ENCODE measurements at places on chromosomes 16 and 17.

- DNase-seq: no peak
These were observed 29.9 kb downstream of the PARN start for GRCh38 chr16:14600164-14600563.

DNA sequence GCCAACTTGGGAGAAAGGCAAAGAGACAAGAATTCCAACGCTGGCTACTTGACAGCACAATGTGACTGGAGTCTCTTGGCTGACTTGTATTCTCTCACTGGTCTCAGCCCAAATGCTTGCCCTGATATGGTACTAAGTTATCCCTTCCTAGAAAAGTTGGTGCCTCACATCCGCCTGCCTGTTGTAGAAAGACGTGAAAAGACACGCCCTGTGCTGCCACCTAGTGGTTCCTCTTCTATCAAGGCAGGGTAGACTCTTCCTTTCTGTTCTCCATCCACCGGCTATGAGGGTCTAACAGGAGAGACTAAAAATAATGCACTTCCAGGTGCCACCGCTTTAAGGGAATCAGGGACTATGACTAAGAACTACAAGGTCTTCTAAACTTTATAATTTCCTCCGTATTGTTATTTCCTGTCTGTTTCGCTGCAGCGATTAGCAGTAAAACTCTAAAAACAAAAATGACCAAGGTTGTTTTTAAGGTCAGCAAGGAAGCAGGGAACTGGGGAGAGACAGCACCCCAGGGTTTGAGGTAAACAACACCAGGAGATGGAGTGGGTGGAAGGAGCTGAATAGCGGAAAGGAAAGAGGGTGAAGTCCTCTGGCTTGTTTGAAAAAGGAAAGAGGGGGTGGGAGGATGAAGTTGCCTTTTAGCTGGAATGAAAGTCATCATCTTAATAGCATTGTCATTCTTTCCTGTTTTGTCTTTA is 109.5 kb downstream of the YPEL2 start:
- peak; percentile 80 for DNase-seq

GRCh38 chr17:41304091-41304490 is 1.4 kb upstream of the KRTAP29-1 start:
- no peak for DNase-seq

- DNase-seq: no peak
These were observed 138.5 kb downstream of the PITPNC1 start for GRCh38 chr17:67515490-67516083.

DNA sequence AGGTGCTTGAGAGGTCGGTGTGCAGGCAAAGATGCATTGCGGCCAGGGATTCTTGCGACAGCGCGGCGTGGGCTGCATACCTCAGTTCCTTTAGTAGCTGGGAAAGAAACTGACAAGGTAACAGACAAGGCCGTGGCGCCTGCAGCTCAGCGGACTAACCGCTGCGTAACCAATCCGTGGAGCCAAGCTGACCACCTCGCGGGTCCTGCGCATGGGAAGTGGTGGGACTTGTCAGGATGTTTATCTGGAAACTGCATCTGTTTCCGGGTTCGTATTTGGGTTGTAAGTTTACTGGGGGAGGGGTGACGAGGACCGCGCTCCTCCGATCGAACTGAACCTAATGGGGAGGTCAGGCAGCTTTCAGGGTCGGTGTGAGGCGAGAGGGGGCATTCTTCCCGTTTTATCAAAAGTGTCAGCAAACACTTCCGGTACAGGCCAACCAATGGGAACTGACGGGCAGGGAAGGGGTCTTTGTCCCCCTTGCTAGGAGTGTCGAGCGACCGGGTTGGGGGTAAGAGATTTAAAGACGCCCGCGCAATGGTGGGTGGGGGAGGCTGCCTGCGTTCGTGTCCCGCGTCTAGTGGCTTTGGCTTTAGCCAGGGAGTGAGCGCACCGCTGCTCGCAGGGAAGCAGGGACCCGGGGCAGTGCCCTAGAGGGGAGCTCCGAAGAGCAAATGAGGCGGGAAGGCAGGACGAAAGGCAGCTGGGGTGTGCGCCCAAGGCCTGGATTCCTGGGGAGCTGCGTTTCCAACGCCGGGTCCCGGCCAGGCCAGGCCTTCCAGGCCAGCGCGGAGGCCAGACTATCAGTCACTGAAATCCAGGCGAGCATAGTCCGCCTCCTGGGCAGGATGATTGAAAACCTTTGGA is 7.0 kb downstream of the IRX6 start:
- no peak for DNase-seq

DNA sequence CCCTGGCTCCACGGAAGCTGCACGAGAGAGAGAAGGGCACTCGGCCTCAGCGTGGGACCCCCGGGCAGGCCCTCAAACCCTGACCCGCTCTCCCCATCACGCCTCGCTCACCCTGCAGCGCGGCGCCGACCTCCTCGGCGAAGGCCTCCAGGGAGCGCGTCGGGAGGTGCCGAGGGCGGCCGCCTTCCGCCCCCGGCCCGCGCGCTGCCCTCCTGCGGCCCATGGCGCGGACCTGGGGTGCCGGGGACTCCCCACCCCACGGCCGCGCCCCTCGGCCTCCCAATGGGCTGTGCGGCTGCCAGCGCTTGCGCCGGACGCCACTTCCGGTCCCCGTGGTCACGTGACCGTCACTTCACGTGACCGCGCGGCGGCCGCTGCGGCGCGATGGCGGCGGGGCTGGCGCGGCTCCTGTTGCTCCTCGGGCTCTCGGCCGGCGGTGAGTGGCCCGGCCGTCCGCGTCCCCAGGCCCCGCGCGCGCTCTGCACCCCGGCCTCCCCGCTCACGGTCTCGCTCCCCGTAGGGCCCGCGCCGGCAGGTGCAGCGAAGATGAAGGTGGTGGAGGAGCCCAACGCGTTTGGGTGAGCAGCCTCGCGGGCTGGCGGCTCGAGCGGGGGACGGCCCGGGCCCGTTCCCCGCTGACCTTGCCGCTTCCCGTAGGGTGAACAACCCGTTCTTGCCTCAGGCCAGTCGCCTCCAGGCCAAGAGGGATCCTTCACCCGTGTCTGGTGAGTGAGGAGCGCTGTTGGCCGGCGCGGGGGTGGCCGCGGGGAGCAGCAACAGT is at the start of the genes GNPTG and TSR3:
Gene GNPTG (plus strand): TSS at position 350 of the 781 bp plus-strand sequence. CDS start 35 bp downstream, at position 385.
Gene TSR3 (minus strand): TSS at position 297 of the 781 bp plus-strand sequence. CDS start 74 bp downstream, at position 223.
- DNase-seq: peak; percentile 84

- DNase-seq: no peak
These were observed 202.4 kb downstream of the AXIN2 start for GRCh38 chr17:65359016-65359415.

DNA sequence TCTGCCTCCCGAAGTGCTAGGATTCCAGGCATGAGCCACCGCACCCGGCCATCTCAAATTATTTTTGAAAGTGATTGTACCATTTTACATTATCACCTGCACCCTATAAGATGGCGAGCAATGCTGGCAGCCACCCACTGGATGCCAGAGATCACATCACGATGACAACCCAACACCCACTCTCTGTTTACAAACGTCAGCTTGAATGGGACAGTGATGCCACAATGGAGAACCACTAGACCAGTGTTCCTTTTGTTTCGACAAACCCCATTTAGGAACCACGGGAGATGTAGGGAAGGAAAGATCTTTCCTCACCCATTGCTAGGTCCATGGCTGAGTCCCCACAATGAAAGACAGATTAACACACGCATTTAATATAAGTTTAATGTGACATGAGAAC is 20.1 kb upstream of the HAPSTR1 start:
- DNase-seq: no peak

DNA sequence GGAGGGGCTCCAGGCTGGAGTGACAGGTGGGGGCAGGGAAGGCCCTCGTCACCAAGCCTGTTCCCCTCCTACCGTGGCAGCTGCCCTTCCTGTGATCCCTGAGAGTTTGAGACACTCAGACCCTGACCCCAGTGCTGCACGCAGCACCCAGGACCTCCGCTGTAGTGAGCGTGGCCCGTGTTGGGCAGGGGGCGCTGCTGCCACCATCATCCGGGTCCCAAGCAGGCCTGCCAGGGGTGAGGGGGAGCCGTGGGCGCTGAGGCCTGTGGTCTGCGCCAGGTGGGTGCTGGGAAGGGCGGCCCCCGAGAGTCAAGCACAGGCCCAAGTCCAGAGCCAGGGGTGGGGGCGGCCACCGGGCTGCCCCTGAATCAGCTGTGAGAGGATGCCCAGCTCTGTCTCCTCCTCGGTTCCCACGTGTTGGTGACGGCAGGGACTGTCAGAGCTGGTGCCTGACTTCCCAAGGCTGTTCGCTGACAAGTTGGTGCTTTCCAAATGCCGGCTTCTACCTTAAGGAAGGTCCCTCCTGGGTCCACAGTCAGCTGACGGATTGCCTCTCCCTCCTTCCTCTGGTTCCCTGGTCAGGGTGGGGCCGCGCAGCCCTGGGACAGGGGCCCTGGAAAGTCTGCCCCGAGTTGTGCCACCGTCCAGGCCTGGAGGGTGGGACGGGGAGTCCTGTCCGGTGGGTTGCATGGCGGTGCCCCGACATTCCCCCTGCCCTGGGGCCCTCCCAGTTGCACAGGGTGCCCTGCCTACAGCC is 31.1 kb downstream of the TPSG1 start:
- DNase-seq: no peak

- no peak for DNase-seq
These were observed 13.3 kb upstream of the CAVIN1 start for GRCh38 chr17:42436391-42436790.

GRCh38 chr16:35187665-35188225 is 1728.3 kb downstream of the TP53TG3F start:
- DNase-seq: no peak

DNA sequence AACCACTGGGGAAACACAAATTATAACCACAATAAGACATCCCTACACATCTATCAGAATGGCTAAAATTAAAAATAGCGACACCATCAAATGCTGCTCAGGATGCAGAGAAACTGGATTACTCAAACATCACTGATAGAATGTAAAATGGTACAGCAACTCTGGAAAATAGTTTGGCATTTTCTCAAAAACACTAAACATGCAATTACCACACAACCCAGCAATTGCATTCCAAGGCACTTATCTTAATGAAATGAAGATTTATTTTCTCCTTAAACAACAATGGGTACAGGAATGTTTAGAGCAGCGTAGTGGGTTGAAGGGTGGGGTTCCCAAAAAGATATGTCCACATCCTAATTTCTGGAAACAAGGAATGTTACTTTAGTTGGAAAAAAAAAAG is 309.0 kb upstream of the PMFBP1 start:
- DNase-seq: no peak

DNA sequence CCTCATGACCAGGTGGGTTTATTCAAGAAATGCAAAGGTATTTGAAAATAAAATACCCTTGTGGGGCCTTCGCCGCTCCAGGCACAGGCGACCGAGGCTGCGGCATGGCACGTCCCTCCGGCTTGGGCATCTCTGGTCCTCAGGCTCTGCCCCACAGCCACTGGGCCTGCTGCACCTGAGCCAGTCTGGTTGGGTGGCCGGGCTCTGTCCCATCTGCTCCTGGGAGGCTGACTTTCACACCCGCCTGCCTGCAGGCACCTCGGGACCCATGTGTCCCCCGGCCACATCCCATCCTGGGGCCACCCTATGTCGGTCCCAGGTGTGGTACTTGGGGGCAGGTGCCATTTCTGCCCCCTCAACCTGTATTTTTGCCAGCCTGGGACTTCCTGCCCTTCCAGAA is 20.9 kb downstream of the OSBPL7 start:
- DNase-seq: no peak

GRCh38 chr16:66418165-66418962 is 8.7 kb upstream of the BEAN1 start:
- no peak for DNase-seq

DNA sequence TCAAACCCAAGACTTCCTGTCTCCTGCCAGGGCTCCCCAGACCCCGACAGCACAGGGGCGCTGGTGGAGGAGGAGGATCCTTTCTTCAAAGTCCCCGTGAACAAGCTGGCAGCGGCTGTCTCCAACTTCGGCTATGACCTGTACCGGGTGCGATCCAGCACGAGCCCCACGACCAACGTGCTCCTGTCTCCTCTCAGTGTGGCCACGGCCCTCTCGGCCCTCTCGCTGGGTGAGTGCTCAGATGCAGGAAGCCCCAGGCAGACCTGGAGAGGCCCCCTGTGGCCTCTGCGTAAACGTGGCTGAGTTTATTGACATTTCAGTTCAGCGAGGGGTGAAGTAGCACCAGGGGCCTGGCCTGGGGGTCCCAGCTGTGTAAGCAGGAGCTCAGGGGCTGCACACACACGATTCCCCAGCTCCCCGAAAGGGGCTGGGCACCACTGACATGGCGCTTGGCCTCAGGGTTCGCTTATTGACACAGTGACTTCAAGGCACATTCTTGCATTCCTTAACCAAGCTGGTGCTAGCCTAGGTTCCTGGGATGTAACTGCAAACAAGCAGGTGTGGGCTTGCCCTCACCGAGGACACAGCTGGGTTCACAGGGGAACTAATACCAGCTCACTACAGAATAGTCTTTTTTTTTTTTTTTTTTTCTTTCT is 8.1 kb downstream of the SERPINF1 start:
- DNase-seq: no peak

DNA sequence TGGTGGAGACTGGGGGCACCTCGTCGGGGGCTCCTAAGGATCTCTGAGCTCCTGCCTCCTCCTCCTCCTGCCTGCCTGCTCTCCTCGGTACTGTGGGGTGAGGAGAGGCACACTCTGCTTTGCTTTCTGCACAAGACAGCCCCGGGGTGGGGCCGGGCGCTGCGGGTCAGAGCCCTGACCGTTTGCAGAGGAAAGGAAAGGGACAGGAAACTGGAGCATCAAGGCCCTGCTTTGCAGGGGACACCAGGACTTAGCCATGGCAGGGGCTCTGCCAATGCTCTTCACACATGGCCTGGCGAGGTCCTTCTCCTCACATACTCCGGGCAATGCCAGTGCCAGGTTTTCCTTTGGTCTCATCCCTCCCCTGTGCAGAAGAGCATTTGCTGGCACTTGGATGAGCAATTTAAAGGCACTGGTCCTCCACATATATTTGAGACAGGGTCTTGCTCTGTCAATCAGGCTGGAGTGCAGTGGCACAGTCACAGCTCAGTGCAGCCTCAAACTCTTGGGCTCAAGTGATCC is 23.8 kb upstream of the DOC2B start:
- DNase-seq: no peak

DNA sequence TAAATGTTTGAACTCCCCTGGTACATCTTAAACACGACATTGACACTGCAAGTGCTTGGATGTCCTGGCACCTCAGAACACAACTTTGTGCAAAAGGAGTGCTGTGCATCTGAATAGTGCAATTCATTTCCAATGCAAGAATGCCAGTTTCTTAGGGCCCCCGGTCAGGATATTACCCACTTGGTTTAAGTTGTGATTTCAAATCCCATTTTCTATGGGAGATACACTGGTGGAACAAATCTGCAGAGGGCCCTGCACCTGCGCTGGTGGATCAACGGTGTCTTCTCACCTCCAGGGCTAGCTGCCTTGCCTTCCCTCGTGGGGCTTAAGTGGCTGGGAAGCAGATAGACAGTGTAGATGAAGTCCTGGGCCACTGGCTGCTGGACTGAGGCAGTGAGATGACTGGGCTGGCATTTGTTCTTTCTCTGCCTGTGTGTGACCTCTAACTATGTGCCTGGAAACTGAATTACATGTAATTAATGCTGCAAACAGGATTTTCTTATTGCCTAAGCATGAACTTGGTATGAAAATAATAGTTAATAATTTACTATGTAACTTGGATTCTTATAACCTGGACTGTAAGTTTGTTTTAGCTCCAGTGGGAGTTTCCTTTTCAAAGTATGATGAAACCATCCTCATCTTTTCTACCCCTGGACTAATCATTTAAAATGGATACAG is 20.9 kb downstream of the HAPSTR1 start:
- no peak for DNase-seq
